ENCODE measurements at places on chromosomes 3 and 15.
A peak's percentile ranks its signal among the peaks of the same experiment; 100 is the strongest.

- peak; percentile 15 for DNase-seq
These were observed 20.1 kb downstream of the CHRM5 start for GRCh38 chr15:33988384-33988783.

DNA sequence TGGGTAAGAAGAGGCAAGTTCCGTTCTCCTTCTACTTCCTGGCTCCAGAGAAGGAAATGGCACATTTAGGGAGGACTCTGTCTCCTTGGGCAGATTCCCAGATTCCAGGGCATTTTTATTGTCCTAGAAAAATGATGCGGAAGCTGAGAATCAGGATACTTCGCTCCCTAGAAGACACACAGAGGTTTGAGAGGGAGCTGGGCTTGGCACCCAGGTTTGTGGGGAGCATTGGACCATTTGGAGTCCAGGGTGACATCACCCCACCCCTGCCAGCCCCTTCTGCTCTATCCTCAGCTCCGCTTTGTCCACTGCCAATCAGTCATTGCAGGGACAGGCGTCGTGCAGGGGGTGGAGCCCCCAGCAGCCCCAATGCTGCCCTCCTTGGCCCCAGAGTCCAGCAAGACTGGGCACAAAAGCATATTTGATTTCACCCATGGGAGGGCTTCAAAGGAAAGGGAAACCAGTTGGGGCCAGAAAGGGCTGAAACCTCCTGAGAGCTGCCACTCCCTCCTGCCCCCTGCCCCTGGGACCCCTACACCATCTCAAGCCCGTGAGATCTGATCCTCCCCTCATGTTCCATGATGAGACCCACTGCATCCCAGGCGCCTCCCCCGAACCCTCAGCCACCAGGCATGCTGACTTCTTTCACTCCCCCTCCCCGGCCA lies 129.8 kb upstream of the MEF2A start:
- DNase-seq: no peak

- DNase-seq: no peak
These were observed 212.4 kb upstream of the ZBTB20 start for GRCh38 chr3:115359536-115359935.

- DNase-seq: no peak
These were observed 76.4 kb upstream of the SCN5A start for GRCh38 chr3:38725726-38726419.

- no peak for DNase-seq
These were observed 9.5 kb downstream of the EBLN2 start for GRCh38 chr3:73070675-73071575.

- no peak for DNase-seq
These were observed 14.8 kb downstream of the UBP1 start for GRCh38 chr3:33425453-33425852.

DNA sequence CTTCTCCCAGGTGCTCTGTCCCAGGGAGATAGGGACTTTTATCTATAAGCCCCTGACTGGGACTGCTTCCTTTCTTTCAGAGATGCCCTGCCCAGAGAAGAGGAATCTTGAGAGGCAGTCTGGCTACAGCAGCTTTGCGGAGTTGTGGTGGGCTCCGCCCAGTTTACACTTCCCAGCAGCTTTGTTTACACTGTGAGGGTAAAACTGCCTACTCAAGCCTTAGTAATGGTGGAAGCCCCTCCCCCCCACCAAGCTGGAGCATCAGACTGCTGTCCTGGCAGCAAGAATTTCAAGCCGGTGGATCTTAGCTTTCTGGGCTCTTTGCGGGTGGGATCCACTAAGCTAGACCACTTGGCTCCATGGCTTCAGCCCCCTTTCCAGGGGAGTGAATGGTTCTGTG lies 253.8 kb upstream of the ARL6 start:
- no peak for DNase-seq

GRCh38 chr3:14811684-14812083 lies 7.1 kb upstream of the FGD5 start:
- DNase-seq: no peak

DNA sequence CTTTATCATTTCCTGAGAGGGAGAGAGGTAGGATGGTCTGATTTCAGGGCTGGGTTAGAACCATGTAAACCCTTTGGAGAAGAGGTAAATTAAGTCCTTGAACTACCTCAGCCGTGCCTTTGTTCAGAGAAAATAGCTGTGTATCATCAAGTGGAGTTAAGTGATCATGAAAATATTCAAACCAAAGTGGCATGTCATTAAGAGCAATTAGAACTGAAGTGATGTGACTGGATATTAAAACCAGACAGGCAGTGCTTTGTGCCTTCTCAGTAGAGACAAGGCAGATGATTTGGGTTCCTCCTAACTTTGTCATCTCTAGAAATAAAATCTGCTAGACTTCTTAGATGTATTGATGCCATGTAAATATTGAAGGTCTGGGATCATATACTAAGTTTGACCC lies 171.5 kb downstream of the IL5RA start:
- DNase-seq: no peak

- DNase-seq: no peak
These were observed 59.0 kb downstream of the DPPA2 start for GRCh38 chr3:109257269-109257668.

DNA sequence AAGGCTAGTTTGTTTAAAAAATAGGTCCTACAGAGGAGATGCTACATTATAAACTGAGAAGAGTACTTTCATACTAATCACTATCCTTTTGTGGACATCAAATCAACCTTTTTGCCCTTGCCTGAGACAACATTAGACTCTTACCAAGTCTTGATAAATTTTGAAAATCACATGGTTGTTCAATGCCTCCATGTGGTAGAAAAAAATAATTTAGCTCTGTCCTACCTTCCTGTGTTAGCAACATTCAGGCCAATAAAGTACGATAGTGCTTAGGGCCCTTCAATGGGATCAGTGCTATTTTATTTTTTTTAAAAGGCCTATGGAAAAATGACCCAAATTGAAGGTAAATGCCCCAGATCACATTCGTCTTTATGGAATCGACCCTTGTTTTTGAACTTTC lies 5.0 kb upstream of the UBE2E1 start:
- no peak for DNase-seq

Measured in HuH-7.5 (cell line).